ENCODE measurements at places on chromosomes 11 and 22.

DNA sequence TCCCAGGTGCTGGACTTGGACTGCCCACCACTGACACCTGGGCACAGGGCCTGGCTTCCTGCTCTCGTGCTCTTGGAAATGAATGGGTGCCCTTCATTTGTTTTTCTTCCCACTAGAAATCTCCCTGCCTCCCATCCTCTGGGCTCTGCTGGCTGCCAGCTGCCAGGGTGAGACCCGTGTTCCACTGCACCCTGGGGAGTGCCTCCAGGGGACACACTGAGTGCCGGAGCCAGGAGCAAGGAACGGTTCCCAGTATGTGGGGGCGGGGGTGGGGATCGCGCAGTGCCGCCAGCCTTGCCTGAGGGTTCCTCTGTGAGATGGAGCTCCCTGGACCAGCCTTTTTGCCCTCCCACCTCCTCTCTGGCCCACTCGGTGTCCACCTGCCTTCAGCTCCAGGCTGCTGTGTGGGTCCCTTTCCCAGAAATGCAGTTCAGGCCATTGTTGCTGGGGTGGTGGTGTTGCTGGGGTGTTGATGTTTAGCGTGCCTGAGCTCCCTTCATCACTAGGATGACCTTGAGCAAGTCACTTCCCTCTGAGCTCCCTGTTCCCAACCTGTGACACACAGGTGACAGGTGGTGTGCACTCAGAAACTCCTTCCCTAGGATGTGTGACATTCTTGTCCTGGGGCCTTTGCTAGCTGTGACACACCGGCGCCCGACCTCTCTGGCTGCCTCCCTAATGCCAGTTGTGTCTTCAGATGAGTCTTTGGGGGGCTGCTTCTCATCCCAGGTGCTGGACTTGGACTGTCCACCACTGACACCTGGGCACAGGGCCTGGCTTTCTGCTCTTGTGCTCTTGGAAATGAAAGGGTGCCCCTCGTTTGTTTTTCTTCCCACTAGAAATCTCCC is 72.1 kb downstream of the MED15 start:
- DNase-seq, result no peak

DNA sequence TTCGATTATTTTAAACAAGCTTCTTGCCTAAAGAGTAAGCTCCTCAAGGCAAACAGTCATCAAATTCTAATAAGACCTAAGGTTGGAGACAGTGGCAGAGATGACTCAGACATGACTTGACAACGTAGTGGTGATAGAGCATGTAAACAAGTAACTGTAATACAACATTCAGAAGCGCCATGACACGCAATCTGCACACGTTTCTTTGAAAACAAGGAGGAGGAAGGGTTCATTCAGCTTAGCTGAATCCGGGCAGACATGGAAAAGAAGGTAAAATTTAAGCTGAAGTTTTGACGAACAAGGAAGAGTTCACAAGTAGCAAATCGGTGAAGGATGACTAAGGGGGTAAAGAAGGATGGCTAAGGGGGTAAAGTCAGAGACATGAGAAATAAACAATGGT is 152.4 kb upstream of the ZC3H12C start:
- no peak for DNase-seq

- DNase-seq, result no peak
These were observed 3.9 kb downstream of the PRDM11 start for GRCh38 chr11:45150301-45150700.

DNA sequence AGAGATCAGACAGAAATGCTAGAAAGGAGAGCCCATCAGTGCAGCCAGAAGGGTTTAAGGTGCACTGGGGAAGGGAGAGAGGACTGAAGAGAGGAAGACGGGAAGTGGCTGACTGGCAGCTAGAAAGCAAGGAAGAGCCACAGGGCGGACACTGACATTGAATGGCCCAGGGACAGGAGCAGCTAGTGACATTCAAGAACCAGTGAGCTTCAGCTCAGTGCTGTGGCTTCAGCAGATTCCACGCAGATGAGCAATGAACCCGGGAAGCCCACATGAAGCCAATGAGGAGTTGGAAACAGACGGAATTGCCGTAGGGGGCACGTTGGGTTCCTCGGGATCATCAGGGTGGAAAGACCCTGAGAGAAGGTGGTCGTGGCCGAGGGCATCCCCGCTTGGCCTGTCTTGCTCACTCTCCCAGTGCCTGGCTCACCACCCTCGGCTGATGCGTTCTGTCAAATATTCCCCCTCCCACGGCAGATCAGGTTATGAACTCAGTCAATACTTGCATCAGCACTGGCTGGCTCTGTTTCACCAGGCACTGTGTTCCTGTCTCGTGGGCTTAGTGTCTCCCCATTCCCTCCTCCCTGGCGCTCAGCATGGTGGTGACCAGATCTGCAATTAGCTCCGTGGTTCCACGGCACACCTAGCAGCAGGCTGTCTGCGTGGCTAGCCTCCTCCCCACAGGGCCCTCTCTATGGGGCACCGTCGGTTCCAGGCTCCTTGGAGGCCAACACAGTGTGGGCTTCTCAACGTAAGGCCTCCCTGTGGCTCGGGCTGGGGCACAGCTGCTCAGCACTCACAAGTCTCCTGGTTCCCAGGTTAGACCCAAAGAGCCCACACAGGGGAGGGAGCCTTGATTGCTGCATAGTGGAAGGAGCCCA is 145.5 kb downstream of the TRIM29 start:
- DNase-seq, result no peak

GRCh38 chr11:60951904-60952741 is at the start of gene SLC15A3:
Gene SLC15A3 (minus strand): TSS chr11:60952176. CDS start chr11:60951551, 625 bp downstream.
- DNase-seq, result peak; percentile 69

GRCh38 chr11:44568658-44569473 is 3.4 kb downstream of the CD82 start:
- peak; percentile 46 for DNase-seq

DNA sequence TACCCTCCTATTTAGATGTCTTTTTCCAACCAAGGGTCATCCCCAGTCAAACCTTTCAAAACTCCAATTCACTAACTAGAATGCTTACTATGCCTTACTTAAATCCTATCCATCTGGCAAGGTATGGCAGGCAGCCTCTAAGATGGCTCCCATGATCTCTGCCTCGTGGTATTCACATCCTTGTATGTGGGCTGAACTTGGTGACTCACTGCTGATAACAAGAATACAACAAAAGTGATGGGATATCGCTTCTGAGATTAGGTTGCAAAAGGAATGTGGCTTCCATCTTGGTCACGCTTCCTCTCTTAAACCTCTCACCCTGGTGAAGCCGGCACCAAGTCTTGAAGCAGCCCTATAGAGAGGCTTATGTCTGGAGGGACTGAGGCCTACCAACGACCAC is 29.6 kb upstream of the UPB1 start:
- DNase-seq, result peak; percentile 37

GRCh38 chr11:3849297-3849874 is 6.1 kb upstream of the STIM1 start:
- DNase-seq, result peak; percentile 49
